ENCODE measurements at places on chromosomes 6 and 20.

DNA sequence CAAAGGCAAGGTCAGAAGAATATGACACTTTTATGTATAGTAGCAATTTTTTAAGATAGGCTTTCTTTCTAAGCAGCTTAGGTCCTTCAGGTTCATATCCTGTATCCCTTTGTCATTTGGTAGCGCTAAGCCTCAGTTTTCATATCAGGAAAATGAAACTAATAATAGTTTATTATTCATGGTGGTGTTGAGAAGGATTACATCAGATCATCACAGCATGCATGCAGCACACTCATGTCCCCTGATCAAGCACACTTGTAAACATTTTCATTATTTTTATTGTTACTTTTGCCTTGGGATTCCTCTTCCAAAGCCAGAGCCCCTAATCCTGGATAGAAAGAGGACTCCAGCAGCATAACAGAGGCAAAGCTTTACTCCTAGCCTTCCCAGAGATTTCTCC lies 70.2 kb upstream of the ADGRF1 start:
- DNase-seq: no peak

DNA sequence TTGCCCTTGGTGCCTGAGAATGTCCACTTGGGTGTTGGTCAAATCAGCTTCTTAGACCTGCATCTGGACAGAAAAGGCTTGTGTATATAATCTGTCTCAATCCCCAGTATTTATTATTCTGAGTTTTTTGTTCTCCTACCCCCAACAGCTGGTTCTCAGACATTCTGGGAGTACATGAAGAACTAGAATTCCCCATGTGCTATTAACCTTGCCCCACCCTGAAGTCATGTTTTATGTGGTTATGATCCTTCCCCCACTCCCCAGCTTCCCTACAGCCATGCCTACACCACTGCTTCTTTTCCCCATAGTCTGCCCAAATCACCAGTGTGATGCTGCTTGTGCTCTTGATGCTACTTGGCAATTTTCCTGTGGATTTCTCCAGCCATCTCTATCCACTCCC lies 157.0 kb downstream of the ADAT2 start:
- no peak for DNase-seq

GRCh38 chr20:12466915-12467314 lies 541.9 kb upstream of the SPTLC3 start:
- no peak for DNase-seq

DNA sequence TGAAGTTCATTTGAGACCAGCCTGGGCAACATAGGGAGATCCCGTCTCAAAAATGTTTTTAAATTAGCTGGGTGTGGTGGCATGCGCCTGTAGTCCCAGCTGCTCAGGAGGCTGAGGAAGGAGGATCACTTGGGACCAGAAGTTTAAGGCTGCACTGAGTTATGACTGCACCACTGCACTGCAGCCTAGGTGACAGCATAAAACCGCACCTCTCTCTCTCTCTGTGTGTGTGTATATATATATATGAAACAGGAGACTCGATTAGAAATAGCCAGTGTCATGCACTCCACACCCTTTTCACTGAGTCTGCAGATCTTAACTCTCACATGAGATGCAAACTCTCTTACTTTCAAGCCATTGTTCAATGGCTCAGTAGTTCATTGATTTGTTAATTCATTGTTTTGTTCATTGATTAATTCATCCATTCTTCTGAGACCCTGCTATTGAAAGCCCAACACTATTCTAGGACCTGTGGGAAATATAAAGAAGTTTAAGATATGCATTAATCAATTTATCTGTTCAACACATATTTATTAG lies 52.4 kb upstream of the MRPS10 start:
- no peak for DNase-seq

DNA sequence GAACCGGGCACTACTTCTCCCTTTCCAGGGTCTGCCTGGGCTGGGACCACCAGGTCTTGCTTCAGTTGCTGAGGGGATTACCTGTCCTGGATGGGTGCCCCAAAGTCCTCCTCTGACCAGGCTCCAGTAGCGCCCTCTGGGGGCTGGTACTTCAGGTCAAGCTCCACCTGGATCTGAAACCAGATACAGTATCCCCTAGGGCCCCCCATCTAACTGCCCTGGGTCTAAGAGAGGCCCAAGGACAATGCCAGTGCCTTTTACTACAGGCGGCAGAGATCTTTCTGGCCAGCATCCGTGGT lies 11.2 kb upstream of the SPAG4 start:
- DNase-seq: peak; percentile 18

DNA sequence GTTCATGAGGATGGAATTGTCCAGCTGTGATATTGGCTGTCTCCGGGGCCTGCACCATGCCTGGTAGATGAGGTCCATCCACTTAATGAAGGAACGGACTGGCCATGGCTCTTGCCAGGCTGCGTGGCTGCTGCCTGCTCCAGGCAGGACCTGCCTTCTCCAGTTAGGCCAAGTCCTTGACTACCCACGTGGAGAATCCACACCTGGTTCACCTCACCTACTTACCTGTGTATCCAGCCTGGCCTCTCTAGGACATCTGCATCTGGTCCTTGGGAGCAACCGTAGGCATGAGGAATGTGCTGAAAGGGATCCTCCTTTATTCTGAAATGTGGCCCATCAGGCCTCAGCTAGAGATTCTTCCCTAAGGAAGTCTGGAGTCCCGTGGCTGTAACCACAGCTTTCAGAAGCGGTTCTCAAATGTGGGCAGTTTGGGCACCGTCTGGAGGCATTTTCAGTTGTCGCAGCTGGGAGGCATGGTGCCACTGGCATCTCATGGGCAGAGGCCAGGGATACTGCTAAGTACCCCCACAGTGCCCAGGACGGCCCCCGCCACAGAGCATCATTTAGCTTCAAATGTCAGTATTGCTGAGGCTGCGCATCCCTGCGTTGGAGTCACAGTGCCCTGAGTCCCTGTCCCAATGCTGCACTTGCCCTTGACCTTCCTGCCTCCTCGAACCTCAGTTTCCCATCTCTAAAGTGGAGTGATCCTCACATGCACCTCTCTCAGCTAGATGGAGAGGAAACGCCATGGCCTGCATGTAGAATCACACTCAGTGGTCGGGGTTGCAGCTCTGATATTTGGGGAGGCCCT lies 67.5 kb downstream of the PHACTR3 start:
- no peak for DNase-seq

Measured in CD4-positive, alpha-beta T cell treated with Interleukin-15 for 4 hours (primary cell).